ENCODE measurements at places on chromosomes 7 and 10.

- DNase-seq, result no peak
Observed at GRCh38 chr10:122856902-122857301, 11.2 kb upstream of the CUZD1 start.

GRCh38 chr7:20532890-20533289, 82.6 kb upstream of the ABCB5 start:
- no peak for DNase-seq

- no peak for DNase-seq
Observed at GRCh38 chr7:118580743-118581382, 356.4 kb downstream of the ANKRD7 start.

DNA sequence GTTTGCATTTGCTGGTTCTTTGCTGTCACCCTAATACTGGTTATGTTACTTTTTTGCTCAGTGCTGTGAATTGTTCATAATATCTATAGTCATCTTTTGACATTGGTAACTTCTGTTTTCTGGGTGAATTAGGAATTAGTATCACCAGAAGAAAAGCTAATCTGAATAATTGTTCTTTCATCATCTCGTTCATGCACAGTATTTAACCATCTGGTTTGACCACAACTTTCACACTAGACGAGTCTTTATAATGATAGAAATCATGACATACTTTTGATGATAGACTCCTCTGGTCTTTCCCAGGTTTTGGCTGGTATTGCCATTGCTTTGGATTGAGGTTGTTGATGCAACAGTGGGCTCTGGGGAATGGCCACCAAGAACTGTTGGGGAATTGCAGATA, 25.1 kb downstream of the SGPL1 start:
- DNase-seq, result no peak

DNA sequence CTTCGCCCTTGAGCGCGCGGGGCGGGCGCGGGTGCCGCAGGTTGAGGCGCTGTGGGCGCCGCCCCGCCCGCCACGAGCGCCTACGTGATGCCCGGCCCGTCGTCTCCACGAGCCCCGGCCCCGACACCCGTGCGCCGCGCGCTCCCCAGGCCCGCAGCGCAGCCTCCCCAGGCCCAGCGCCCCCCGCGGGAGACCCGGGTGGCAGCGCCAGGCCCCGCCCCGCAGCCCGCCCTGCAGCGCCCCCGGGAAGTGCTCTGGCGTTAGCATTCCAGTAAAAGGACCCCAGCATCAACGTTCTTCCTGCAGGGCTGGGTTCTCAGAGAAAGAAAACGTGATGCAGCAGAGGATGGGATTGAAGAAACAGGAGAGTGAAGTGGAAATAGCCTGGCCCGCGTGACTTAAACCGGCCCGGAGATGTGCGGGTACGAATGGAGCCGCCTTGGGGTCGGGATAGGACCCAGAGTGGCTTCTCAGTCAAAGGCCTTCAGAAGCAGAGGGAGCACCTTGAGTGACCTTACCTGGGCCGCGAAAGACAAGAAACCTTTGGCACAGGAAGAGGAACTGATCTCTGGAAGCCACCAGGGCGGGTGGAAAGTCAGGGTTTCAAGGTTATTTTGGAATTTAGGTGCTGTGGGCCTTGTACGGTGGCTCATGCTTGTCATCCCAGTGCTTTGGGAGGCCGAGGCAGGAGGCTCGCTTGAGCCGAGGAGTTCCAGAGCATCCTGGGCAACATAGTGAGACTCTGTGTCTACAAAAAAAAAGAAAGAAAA, 1.8 kb downstream of the PFKP start:
- no peak for DNase-seq

- DNase-seq, result peak; percentile 84
Observed at GRCh38 chr7:44431091-44431608, 59.3 kb downstream of the NUDCD3 start.

DNA sequence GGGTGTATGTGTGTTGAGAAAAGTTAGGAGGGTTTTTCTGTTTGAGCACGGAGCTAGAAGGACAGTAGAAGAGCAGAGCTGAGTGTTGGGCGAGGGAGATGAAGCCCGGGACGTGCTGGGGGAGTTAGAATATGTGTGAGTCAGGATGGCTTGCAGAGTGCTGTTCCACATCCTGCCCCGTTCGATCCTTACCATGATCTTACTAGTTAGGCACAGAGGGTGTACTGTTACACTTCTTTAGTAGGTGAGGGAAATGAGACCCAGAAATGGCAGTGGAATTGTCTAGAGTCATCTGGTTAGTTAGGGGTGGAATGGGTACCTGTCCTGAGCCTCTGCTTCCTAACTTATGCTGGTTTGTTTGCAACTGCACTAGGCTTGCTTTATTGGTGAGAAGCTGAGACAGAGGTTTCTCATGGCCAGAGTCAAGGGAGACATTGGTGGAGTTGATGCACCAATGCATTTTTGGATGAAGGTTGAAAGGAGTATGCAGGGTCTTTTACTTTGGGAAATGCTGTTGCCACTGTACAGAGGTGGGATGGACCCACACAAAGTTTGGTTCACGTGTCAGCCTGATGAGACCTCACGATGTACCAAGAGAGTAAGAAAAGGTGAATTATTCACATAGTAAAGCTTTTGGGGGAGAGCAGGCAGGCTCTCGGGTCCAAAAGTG, 42.4 kb downstream of the CCNY start:
- no peak for DNase-seq

DNA sequence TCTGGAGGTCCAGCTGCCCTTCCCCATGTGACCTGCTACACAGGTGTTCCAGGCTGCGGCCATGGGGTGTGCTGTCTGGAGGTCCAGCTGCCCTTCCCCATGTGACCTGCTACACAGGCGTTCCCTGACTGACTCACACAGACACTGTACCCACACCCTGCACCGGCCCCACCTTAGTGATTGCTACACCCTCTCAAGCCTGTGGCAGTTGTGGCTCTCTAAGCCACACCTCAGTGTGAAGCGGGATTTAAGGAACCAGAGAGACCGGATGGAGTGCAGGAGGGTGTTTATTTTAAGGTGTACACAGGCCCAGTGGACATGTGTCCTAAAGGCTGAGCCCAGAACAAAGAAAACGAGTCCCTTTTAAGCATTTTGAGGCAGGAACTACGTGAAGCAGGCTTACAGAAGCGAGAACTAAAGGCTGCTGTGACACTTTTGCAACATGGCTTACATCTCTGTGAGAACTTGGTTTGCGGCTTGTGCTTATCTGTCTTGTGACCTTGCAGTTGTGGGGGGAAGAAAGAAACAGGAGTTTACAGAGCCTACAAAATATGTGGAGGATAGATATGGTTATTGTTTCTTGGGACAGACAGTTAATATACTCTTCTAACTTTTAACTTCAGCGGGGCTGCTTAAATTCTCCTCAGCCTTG, 326.4 kb downstream of the PAXIP1 start:
- no peak for DNase-seq

DNA sequence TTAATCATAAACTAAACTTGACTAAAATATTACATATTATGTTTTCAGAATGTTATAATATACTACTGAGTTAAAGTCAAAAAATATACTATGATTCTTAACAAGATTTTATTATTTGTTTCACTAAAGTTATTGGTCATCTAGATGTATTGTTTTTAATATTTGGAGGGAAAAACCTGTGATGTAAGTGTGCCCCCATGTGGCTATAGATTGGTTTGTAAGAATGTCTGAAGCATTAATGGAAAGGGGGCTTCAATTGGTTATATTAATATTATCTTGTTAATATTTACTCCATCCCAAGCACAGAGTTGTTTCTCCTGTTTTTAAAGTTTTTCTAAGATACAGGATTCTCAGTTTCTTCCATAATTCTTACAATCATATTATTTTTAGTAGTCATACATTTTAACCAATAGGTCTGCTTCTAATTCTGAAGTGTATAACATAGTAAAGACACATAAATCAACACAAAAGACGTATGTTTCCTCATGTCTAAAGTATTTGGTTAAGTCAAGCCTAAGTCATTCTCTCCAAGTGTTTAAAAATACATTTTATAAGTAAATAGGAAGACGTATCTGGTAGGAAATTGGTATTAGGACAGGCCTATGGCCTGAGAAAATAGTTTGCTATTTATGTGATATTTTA, 58.0 kb downstream of the GNAT3 start:
- no peak for DNase-seq

DNA sequence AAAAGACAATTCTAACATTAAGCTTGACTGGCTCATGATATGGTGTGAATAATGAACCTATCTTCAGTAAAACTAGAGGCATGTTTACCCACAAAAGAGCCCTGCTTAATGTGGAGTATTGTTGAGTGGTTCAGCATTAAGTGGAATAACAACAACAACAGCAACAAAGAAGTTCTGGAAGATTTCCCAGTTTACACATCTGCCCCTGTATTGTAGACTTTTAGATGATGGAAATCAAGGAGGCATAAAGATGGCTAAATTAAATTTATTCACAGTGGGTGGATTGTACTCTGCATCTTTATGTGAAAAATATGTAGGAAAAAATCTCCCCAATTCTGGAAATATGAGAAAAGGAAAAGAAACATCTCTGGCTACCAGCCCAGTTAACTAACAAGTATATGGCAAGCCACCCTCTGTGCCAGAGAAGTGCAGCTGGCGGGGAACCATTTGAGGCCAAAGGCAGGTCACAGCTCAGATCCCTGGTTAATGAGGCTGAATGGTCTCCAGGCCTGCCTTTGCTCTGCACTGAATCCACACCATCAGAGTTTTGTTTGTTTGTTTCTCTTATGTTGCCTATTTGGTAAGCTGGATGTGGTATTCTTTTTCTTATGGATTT, 186.0 kb downstream of the SEMA3D start:
- DNase-seq, result no peak

- peak; percentile 66 for DNase-seq
Observed at GRCh38 chr10:31977440-31978155, 49.0 kb upstream of the ARHGAP12 start.

GRCh38 chr10:103431902-103432301, 20.3 kb downstream of the CALHM2 start:
- DNase-seq, result no peak

DNA sequence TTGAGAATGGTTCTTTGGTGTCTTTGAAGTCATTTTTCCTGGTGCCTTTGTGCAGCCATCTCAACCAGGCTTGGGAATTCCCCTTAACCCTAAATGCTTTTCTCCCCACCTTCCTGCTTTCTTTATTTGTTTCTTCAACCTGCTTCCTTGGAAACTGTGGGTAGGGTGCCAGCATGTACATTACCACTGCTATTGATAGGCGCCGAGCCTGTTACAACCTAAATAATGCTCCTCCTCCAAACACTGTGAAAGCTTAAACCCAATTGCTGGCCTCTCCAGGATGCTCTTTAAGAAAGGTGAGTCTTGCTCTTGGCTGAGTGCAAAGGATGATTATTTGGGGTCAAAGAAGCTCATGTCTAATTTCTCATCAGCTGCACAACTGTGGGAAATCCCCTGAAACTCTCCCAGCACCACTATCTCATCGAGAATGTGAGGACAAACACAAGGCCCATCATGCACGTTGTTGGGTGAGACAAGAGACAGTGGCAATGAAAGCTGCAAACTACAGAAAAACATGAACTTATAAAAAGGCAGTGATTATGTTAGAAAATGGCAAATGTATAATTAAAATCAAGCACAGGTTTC, 285.5 kb upstream of the IGFBP3 start:
- no peak for DNase-seq

GRCh38 chr7:91064052-91064451, 200.2 kb upstream of the FZD1 start:
- DNase-seq, result no peak

- no peak for DNase-seq
Observed at GRCh38 chr7:3078514-3078913, 34.8 kb upstream of the CARD11 start.

DNA sequence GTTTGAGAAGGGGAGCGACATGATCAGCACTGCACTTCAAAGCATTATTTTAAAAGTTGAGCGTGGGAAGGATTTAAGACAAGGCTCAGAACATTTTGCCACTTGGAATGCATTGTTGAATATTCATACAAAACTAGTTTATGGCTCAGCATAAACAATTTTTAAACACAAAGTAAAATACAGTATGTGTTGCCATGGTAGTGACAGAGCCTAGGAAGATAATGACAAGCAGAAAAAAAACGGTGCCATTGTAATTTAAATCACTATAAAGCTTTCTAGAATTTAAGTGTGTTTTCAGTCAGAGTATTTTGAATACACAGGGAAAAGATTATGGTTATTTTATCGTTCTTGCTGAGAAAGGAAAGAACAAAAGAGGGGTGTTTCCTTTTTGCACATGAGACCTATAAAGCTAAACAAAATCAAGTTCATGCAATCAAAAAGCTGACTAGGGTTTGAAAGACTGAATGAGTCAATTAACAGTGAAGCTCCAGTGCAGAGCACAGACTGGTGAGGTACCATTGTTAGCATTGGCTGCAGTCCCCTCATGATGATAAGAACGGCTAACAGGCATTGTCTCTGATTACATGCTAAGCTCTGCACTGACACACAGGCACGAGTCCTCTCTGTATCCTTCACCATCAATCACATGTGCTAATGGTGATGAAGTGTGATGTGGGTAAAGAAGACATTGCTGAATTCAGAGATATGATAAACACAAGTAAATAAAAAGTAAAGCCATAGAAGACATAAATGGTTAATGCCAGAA, 181.9 kb upstream of the VSTM2A start:
- DNase-seq, result no peak

GRCh38 chr7:4437916-4438315, 244.2 kb upstream of the FOXK1 start:
- DNase-seq, result no peak

DNA sequence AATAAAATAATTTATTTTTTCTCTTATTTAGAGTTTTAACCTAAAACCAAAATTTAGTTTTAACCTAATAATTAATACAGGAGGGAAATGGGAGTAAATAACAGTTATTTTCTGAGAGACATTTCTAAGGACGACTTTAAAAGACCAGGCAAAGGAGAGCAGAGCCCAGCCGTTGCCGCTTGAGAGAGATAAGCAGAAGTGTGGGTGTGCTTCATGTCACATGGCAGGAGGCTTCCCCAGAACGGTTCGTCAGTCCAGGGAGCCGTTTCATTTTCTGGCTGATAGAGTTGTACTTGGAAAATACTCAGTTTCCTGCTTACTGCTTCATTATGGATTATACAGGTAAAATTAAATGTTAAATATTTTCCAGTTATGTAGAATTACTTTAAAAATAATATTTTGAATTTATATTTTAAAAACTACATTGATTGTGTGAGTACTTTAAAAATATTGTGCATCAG, 61.4 kb downstream of the ST7 start:
- DNase-seq, result peak; percentile 55

Measured in putamen (tissue), 1 donor.